ENCODE measurements at places on chromosomes 1 and 21. TPM values are rescaled to one million over a fixed set of nuclear protein-coding genes. Genes with fewer than 3 reads are reported as not detected.

PDPN gene
- not detected for total RNA-seq

DNA sequence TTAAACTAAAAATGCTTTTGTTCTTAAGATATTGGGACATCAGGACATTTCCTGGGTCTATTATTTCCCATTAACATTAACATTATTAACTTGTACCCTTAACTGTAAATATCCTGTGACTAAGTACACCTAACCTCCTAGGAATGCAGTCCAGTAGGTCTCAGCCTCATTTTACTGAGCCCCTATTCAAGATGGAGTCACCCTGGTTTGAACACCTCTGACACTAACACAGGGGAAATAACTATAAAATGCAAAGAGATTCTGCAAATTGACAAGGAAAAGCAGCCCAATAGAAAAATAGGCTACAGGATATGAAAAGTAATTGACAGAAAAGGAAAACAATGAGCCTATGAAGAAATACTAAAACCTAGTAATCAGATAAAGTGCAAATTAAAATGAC, 11.6 kb upstream of the NCMAP start:
- no peak for DNase-seq

DNA sequence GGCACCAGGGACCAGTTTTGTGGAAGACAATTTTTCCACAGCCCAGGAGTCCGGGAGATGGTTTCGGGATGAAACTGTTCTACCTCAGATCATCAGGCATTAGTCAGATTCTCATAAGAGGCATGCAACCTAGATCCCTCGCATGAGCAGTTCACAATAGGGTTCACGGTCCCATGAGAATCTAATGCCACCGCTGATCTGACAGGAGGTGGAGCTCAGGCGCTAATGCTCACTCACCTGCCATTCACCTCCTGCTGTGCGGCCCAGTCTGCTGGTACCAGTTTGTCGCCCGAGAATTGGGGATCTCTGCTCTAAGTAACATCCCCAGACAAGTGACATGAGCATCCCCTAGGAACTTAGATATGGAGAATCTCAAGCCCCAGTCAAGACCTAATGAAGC, 180.7 kb downstream of the COQ8A start:
- no peak for DNase-seq

GRCh38 chr1:6239950-6240768, 3.8 kb upstream of the HES3 start:
- no peak for DNase-seq

ELAPOR1 gene
- total RNA-seq: 0.75 TPM

CDK18 gene
- total RNA-seq: 18.5 TPM

DNA sequence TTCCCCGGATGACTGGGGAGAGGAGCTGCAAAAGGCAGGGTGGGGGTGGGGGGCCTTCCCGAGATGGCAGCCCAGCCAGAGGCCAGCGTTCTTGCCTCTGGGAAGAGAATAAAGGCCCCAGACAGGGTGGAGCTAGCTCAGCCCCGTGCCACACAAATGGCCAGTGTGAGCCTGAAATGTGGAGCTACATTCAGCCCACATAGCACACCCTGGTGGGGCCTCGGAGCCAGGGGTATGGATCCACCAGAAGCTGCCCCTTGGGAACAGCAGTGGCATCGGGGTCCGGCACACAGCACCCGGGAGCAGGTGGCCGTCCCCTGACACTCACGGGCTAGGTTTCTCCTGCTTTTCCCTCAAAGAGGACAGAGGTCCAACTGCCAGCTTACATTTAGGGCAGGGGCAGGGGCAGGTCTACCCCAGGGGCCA, 93.9 kb downstream of the PDE9A start:
- no peak for DNase-seq

DNA sequence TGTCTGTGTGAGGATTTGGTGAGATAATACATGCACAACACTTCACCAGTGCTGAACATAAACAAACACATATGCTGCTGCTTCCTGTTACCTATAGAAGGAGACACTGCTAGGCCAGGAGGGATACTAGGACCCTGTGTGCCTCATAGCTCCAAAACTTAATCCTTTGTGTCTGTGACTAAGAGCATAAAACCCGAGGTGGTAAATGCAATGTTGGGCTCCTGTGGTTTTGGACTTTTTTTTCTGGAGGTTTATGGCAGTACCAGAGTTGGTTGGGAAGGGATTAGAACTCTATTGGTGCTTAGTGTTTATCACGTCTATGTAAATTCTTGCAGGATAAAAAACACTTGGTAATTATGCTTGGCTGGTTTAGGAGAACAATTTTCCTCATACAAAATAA, 122.9 kb downstream of the NUF2 start:
- no peak for DNase-seq

DNA sequence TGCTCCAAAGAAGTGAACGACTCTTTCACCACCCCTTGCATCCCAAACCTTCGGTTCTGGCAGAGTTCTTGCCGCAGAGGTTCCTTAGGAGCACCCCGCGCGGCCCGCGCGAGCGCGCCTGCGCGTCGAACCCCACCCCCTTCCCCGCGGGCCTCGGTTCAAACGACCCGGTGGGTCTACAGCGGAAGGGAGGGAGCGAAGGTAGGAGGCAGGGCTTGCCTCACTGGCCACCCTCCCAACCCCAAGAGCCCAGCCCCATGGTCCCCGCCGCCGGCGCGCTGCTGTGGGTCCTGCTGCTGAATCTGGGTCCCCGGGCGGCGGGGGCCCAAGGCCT, at the start of gene C1orf56:
TSS of gene C1orf56 (plus strand) at position 161 of the 334 bp plus-strand sequence. CDS start at position 258, 97 bp downstream.
- peak; percentile 80 for DNase-seq

- DNase-seq: peak; percentile 97
Observed at GRCh38 chr1:16143566-16144324, 12.1 kb downstream of the EPHA2 start.

PRAMEF4 gene
- total RNA-seq: not detected

GRCh38 chr1:161121834-161122233, 3.9 kb downstream of the NIT1 start:
- no peak for DNase-seq

DNA sequence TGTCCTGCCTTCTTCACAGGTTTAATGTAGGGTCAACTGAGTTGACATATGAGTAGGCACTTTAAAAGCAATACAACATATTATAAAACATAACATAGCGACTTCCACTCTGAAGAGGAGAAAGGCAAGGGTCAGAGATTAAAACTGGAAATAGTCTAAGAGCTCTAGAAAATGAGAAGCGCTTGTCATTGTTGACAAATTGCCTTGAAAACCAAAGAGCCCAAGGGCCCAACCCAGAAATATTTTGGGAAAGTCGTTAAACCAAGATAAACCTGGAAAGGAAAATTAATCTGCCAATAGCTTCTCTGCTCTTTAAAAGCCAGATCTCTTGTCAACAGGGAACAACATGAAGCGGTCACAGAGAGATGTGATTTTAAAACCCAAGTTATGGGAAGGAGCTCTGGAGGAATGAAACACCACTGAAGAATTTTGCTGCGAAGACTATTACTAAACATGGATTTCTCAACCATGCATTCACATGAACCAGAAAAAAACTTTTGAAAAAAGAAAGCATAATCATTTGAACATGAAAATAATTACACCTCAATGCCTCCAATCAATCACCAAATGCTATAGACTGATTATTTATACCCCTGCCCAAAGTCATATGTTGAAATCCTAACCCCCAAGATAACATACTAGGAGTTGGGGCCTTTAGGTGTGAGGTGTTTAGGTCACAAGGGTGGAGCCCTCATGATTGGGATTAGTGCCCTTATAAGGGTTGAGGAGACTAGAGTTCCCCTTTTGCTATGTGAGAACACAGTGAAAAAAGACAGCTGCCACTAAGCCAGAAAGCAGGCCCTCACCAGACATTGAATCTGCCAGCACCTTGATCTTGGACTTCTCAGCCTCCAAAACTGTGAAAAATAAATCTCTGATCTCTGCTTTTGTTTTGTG, 33.0 kb upstream of the MTF1 start:
- no peak for DNase-seq

DNA sequence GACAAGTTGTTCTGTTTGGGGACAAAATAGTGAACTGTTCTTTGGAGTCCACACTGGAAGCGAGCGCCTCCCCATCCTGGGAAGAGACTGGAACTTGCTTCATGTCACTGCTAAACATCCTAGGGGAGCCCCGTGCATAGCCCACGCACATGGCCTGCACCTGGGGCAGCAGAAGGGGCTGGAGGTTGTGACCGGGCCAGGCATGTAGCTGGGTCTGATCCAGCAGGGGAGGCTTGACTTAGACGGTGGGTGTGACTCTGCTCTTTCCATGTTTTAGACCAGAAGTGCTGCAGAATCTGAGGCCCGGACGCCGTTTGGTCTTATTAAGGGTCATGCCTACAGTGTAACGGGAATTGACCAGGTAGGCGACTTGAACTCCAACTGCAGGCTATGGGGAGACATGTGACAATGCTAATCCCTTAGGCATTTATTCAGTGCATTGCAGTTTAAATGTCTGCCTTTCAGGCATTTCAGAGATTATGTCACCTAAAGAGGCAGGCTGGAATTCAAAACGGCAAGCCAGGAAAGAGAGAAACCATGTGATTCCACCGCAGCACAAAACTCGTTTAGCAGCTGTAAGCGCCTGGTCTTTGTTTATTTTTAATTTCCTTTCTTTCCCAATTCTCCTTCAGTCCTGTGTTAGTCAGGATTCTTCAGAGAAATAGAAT, 21.8 kb downstream of the CAPN9 start:
- peak; percentile 40 for DNase-seq

GRCh38 chr1:40857737-40858136, 4.4 kb downstream of the CITED4 start:
- DNase-seq: no peak

IFI44 gene
- total RNA-seq: not detected

DNA sequence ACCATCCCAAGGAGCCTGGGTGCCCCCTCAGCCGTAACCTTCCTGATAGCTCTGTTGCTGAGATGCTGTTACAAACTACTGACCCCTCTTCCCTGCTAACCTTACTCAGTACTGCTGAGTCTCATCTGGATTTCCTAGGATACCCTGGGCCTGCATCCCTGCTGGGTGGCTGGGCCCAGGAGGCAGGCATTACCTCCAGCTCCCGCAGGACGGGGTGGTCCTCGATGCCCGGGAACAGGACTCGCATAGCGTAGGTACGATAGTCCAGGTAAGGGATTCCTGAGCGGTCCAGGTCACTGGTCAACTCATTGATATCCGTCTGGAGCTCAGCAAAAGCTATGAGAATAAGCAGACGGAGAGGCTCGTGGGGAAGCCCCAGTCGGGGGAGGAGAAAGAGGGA, 131.9 kb upstream of the CD34 start:
- DNase-seq: no peak

CBS gene
- total RNA-seq: 202 TPM

GRCh38 chr1:155485945-155486344, 76.7 kb downstream of the ASH1L start:
- DNase-seq: no peak

GRCh38 chr1:202274611-202275010, 67.1 kb downstream of the UBE2T start:
- DNase-seq: peak; percentile 42

DNA sequence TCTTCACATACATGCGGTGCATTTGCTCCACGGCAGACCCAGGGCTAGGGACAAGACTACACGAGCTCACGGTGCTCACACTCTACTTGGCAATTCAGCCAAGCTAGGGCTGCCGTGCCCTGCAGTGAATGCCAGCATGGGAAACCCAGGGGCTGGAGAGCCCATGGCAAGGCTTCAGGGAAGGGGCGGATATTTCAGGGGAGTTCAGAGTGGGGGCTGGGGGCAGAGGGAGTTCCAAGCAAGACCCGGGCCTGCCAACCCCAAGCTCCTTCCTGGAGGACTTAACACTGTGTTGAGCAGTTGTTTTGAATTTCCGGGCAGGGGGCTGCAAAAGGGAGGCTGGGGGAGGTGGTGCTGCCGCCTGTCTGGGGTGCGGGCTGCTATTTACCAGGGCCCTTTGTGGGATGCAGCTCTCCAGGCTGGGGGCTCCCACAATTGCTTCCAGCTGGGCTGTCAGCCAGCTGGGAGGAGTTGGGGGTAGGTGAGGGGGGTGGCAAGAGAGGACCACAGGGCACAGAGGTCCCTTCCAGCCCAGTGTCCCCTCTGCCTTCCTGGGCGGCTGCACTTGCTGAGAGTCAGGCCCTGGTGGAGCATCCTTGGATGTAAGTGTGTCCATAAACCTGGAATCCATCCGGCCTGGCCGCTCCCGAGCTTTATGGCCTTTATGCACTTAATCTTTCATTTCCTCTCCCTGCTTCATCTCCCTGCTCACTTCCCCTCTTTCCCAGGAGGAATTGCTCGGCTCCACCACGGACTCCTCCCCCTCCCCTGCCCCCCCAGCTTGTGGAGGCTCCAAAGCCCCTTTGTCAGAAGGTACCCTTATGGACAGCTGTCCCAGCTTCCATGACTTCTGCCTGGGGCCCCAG, 55.8 kb upstream of the SSBP3 start:
- no peak for DNase-seq

DNA sequence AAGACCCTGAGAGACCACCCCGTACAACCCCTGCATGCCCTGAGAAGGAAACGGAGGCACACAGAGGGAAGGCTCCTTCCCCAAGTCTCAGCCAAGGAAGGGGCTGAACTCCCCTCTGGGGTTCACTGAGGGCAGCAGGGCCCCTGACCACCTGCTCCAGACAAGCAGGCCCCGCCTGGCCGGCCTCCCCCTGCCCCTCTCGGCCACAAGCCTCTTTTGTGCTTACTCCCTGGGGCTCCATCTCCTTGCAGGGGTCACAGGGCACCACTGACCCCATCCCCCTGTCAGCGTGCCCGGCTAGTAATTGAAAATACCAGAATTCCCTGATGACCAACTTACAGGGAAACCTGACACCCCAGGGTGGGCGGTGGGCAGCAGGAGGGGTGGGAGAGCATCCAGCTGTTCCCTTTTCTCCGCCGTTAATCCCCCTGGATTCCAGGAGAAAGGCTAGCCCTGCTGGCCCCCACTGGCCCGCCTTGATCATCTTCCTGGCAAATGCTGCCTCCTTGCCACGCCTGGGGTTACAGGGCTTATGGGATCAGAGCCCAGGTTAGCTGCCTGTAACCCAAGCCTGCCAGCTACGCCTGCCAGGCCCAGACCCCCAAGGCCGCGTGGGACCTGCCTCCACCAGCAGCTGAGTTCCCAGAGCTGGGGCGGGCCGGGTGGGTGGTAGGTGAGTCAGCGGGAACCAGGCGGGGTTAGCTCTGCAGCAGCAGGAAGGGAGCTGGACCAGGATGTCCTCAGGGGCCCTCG, 96.1 kb downstream of the LACTBL1 start:
- DNase-seq: no peak
